ENCODE measurements at places on chromosomes 2 and 18. TPM values are rescaled to one million over a fixed set of nuclear protein-coding genes. Genes with fewer than 3 reads are reported as not detected.
A peak's percentile ranks its signal among the peaks of the same experiment; 100 is the strongest.

Gene AOX1
- total RNA-seq, result 46.0 TPM

Gene SERPINB4
- not detected for total RNA-seq

Gene LYPD1
- 6.9 TPM for total RNA-seq

- H3K4me1 ChIP-seq, result no peaks in the 10 kb centered on the region
- H3K27me3 ChIP-seq, result no peaks in the 10 kb centered on the region
- H3K36me3 ChIP-seq, result no peaks in the 10 kb centered on the region
Observed at GRCh38 chr18:52402814-52403213, 62.8 kb downstream of the DCC start.

GRCh38 chr18:31146809-31147208, 15.8 kb downstream of the DSC1 start:
- no peaks in the 10 kb centered on the region for H3K4me1 ChIP-seq
- DNase-seq, result no peak
- no peaks in the 10 kb centered on the region for H3K27me3 ChIP-seq

GRCh38 chr2:45029215-45029614, 20.0 kb upstream of the SIX2 start:
- H3K27ac ChIP-seq, result no peak overlapping the region
- no peaks in the 10 kb centered on the region for H3K27me3 ChIP-seq
- H3K36me3 ChIP-seq, result no peaks in the 10 kb centered on the region
- no peaks in the 10 kb centered on the region for H3K4me1 ChIP-seq
- no peak overlapping the region for H3K4me3 ChIP-seq

DNA sequence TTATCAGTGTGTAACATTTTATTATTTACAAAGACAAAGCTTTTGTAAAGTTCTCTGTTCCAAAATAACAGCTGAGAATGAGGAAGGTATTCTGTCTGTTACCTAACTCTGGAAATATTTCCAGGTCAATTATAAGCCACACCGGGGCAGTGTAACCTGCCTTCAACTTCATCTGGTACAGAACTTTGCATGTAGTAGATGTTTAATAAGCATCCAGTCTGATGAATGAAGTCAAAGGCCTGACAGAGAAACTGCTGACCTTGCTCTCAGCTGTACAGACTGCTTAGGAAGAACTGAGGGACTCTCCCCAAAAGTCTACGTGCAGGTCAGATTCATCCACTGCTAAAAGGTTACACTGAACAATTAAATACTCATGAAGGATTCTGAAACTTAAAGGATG, 43.3 kb downstream of the WDFY1 start:
- no peaks in the 10 kb centered on the region for H3K27me3 ChIP-seq
- no peak overlapping the region for H3K4me3 ChIP-seq
- no peaks in the 10 kb centered on the region for H3K36me3 ChIP-seq
- DNase-seq, result no peak
- H3K27ac ChIP-seq, result no peak overlapping the region

GRCh38 chr2:181223234-181223633, 234.0 kb upstream of the ITGA4 start:
- H3K27ac ChIP-seq, result no peak overlapping the region
- no peaks in the 10 kb centered on the region for H3K36me3 ChIP-seq
- no peak overlapping the region for H3K4me3 ChIP-seq
- DNase-seq, result no peak
- no peaks in the 10 kb centered on the region for H3K4me1 ChIP-seq
- no peaks in the 10 kb centered on the region for H3K27me3 ChIP-seq

DNA sequence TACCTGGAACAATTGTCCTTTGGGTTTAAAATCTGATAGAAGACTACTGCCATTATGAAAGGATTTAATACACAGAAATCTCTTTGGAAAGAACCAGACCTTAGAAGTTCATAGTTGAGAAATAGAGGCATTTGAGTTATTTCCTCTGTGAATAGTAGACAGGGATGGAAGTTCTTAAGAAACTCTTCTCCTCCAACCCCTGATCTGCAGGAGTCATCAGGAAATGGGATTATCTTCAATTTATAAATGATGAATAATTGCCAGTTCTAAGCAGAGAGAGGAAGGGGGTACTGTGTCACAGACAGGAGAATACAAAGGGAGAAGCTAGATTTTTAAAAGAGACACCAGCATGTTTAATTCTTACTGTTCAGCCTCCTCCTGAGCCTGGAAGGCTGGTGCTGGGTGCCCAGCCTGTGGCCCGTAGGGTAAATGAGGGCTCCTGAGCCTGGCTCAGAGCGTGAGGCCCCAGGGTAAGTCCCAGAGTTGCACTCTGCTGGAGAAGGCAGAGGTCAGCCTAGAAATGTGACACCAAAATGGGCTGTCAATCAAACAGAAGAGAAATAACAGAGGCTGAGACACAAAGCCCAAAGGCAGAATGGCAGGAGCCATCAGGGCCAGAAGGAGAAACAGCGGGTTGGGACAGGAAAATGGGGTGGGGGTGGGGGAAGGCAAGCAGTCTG, 58.2 kb upstream of the PKDCC start:
- no peaks in the 10 kb centered on the region for H3K36me3 ChIP-seq
- peaks cover 9% of the 10 kb centered on the region for H3K4me1 ChIP-seq
- no peaks in the 10 kb centered on the region for H3K27me3 ChIP-seq
- H3K27ac ChIP-seq, result peak overlapping the region; percentile 32

DNA sequence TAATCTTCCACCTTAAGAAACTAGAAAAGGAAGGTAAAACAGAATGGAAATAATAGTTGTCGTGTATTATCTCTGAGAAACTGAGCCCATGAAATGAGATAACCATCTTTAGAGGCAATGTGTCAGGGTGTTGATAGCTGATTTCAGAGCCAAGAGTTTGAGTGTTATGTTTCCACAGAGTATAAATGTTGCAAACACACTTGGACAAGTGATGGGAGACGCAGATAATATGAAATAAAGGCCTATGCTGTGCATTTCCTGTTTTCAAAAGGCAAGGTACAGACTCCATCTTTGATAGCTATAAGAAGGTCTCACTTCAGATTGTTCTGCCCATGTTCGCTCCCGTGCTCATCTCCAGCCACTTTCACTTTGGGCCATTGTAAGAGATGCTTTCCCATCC, 25.9 kb upstream of the DNER start:
- H3K36me3 ChIP-seq, result no peaks in the 10 kb centered on the region
- H3K4me1 ChIP-seq, result no peaks in the 10 kb centered on the region
- H3K27ac ChIP-seq, result no peak overlapping the region
- H3K4me3 ChIP-seq, result no peak overlapping the region

DNA sequence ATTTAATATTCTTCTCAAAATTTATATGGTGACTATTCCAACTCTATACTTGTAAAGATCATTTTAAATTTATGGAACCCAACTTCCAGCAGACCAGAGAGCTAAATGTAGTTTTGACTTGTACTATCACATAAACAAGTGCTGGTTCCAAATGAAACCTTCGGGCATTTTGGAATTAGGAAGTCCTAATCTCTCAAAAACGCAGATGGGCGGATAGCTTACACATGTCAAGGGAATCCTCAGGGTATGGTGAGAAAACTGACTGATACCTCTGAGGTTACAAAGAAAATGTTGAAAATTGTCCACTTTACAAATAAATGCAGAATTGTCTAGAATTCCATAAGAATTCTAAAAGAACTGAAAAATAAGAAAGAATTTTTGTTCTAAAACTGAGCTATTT, 224.1 kb downstream of the SS18 start:
- H3K36me3 ChIP-seq, result no peaks in the 10 kb centered on the region
- H3K27ac ChIP-seq, result no peak overlapping the region
- no peak overlapping the region for H3K4me3 ChIP-seq
- no peaks in the 10 kb centered on the region for H3K27me3 ChIP-seq
- DNase-seq, result no peak
- no peaks in the 10 kb centered on the region for H3K4me1 ChIP-seq

GRCh38 chr2:18262601-18263000, 297.9 kb downstream of the RDH14 start:
- no peak for DNase-seq
- no peaks in the 10 kb centered on the region for H3K36me3 ChIP-seq
- H3K27ac ChIP-seq, result no peak overlapping the region
- H3K4me1 ChIP-seq, result no peaks in the 10 kb centered on the region

GRCh38 chr2:227848146-227848545, 23.3 kb upstream of the DAW1 start:
- H3K4me1 ChIP-seq, result no peaks in the 10 kb centered on the region
- H3K36me3 ChIP-seq, result no peaks in the 10 kb centered on the region
- no peak overlapping the region for H3K27ac ChIP-seq
- no peaks in the 10 kb centered on the region for H3K27me3 ChIP-seq

GRCh38 chr2:129751409-129751808, 228.1 kb upstream of the RAB6C start:
- no peak overlapping the region for H3K4me3 ChIP-seq
- no peak overlapping the region for H3K27ac ChIP-seq
- DNase-seq, result no peak
- H3K4me1 ChIP-seq, result no peaks in the 10 kb centered on the region
- no peaks in the 10 kb centered on the region for H3K36me3 ChIP-seq

DNA sequence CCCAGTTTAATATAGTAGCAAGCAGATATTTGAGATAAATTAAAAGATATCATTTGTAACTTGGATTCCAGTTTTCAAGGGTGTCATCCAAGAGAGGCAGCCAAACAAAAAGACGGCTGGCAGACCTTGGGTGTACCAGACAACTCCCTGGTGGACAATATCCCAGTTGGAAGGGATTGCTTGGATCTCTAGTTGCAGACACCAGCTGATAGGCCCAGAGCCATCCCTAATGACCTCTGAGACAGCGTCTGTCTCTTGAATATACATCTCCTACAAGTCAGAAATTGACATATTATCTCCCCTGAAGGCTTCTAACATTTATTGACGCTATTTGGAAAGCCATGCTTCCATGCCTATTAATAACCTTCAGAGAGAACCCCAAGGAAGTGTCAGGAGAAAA, 67.7 kb downstream of the ACVR1 start:
- H3K36me3 ChIP-seq, result no peaks in the 10 kb centered on the region
- H3K4me3 ChIP-seq, result no peak overlapping the region
- no peak for DNase-seq
- no peak overlapping the region for H3K27ac ChIP-seq

- no peak overlapping the region for H3K4me3 ChIP-seq
- H3K27ac ChIP-seq, result no peak overlapping the region
- DNase-seq, result no peak
- no peaks in the 10 kb centered on the region for H3K36me3 ChIP-seq
- no peaks in the 10 kb centered on the region for H3K4me1 ChIP-seq
Observed at GRCh38 chr18:74832999-74833398, 235.3 kb downstream of the ZNF407 start.

DNA sequence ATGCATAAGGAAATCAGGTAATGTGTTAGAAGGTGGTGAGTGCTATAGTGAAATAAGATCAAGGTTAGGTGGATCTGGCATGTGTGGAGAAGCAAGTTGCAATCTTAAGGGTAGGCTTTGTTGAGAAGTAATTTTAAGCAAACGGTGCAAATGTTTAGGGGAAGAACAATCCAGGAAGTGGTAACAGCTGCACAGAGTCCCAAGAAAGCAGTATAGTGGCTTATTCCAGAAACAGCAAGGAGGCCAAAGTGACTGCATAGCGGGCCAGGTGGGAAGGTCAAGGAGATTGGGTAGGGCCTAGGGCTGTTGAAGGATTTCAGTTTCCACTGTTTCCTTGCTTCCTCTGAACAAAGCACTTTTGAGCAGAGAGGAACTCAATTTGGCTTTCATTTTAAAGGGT, 30.0 kb upstream of the RAB1A start:
- H3K27me3 ChIP-seq, result no peaks in the 10 kb centered on the region
- no peak overlapping the region for H3K27ac ChIP-seq
- DNase-seq, result no peak
- H3K4me3 ChIP-seq, result no peak overlapping the region
- H3K36me3 ChIP-seq, result no peaks in the 10 kb centered on the region

- peaks cover 2% of the 10 kb centered on the region for H3K4me1 ChIP-seq
- no peaks in the 10 kb centered on the region for H3K27me3 ChIP-seq
- H3K4me3 ChIP-seq, result no peak overlapping the region
Observed at GRCh38 chr2:98385050-98385699, 38.9 kb downstream of the CNGA3 start.

GRCh38 chr2:31919499-31919898, 91.3 kb downstream of the MEMO1 start:
- H3K27me3 ChIP-seq, result no peaks in the 10 kb centered on the region
- H3K4me1 ChIP-seq, result no peaks in the 10 kb centered on the region
- no peaks in the 10 kb centered on the region for H3K36me3 ChIP-seq
- H3K27ac ChIP-seq, result no peak overlapping the region
- H3K4me3 ChIP-seq, result no peak overlapping the region
- DNase-seq, result no peak

DNA sequence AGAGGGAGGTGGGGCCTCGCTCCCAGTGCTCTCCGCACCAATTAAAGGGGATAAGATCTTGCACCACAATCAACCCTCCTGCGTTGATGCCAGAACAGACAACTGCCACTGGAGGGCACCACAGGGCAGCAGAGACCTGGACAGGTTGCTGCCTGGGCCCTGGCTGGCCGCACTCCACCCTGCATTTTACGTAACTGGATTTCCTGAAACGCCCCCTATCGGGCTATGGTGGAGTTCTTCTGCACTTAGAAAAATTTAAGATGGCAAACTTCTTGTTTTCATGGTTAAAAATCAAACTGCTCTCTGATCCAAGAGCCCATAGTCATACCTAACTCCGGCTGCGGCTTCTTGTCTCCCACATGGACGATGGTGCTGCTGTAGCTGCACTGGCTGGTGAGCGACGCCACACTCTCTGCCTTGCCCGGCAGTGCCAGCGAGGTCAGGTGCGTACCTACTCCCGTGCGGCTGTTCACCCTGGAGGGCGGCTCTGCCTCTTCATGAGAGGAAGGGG, 16.8 kb upstream of the HES6 start:
- no peak overlapping the region for H3K27ac ChIP-seq
- H3K4me1 ChIP-seq, result no peaks in the 10 kb centered on the region
- no peaks in the 10 kb centered on the region for H3K36me3 ChIP-seq
- no peak overlapping the region for H3K4me3 ChIP-seq
- DNase-seq, result no peak
- no peaks in the 10 kb centered on the region for H3K27me3 ChIP-seq

GRCh38 chr2:118857677-118858484, 10.4 kb upstream of the EN1 start:
- H3K36me3 ChIP-seq, result no peaks in the 10 kb centered on the region
- H3K4me1 ChIP-seq, result no peaks in the 10 kb centered on the region
- H3K4me3 ChIP-seq, result no peak overlapping the region

- peaks cover 35% of the 10 kb centered on the region for H3K4me1 ChIP-seq
- no peaks in the 10 kb centered on the region for H3K36me3 ChIP-seq
- peak overlapping the region; percentile 47 for H3K27ac ChIP-seq
- no peaks in the 10 kb centered on the region for H3K27me3 ChIP-seq
- H3K4me3 ChIP-seq, result peak overlapping the region; percentile 49
Observed at GRCh38 chr2:218003281-218003944, 618 bp upstream of the TNS1 start.

Measured in ovary (tissue), 10 donors.